ENCODE measurements at places on chromosomes 5 and 9.

DNA sequence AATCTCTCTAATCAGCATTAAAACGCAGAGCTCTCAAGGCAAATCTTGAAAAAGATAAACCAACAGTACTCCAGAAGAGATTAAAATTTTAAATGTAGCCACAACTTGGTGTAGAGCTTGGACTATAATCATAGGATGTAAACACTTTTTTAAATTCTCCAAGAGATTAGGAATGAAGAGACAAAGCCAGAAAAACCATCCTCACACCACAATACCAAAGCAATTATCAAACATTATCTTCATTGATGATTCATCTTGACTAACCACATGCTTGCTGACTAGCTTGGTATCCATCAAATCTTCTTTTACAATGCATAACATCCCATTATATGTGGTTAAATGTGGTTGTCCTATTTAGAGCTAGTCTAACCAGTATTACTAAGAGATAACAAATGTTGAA is 815.1 kb downstream of the TLE1 start:
- no peak for DNase-seq

DNA sequence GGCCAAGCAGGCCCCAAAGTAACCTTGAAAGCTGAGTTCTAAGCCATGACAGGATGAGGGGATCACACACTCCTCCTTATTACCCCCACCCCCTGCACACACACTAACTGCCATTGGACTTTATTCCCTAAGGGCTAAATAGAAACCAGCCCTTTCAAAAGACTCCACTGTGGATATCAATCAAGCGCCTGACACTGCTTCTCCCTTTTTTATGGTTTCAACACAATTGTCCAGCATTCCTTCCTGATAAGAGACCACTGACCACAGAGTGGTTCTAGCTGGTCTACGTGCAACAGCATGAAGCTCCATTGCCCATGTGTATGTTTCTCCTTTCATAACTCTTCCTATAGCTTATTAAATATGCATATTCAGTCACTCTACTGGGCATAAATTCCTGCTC is 34.7 kb downstream of the PAEP start:
- no peak for DNase-seq

GRCh38 chr9:127520941-127521918 is 69.9 kb downstream of the LRSAM1 start:
- no peak for DNase-seq

DNA sequence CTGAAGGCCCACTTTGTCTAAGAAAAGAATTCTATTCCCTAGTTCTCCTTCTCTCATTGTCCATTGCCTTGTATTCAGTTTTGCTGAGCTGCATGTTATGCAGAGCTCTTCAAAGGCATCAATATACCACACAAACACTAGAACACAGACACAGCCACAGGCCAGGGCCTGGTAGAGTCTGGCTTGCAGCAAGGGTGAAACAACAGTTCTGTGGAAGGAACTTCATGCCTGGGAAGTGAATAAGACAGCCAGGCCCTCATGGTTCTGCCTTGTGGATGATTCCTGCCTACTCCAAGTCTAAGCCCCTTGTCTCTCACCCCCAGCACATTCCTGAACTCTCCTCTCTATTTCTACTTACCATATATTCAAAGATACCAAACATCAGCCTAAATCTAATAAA is 30.8 kb downstream of the KLHL3 start:
- no peak for DNase-seq
